C1 segment of cervical spinal cord (tissue), 14 donors: ENCODE measurements at places on chromosomes 1 and 21.
A peak's percentile ranks its signal among the peaks of the same experiment; 100 is the strongest.

DNA sequence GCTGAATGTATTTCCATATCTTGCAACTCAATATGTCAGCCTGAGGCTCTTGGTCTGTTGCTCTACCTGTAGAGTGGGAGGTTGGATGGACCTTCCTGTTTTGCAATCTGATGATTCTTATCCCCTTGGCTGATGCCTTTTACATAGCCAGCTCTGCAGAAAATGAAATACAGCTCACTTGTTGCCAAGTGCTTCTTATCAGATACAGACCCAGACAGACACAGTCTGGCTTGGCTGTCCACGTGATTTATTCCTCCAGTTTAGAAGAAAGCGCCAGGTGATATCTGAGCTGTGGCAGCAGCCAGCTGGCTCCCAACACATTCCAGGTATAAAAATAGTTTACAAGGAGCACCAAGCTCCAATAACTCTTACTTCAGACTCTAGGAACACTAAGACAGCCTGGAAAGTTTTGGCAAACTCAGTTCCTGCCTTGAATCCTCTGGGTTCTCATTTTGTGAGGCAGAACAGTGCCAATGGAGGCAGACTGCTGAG lies 479.2 kb upstream of the USP24 start:
- no peak for DNase-seq

- DNase-seq, result no peak
These were observed 579 bp upstream of the GTF2B start for GRCh38 chr1:88891951-88892340.

- no peak for DNase-seq
These were observed 157.8 kb downstream of the VPS13D start for GRCh38 chr1:12387641-12388040.

DNA sequence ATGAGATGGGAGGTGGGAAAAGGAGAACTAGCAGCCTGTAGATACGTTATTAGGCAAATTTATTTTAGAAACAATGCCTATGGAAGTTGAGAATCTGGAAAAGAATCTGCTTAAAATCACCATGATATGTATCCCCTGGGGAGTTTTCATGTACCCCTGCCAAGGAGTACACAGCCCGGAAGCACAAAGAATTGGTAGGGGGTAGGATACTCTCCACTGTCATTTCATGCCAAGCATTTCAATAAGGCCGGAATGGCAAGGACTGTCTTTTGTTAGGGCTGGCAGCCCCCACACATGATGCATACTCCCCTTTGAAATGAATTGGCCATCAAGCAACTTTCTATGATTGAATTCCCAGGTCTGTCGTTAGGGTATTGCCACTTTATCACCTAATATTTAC lies 111.5 kb upstream of the APP start:
- DNase-seq, result no peak

GRCh38 chr1:68132426-68133130 lies 82.2 kb upstream of the DIRAS3 start:
- DNase-seq, result no peak

DNA sequence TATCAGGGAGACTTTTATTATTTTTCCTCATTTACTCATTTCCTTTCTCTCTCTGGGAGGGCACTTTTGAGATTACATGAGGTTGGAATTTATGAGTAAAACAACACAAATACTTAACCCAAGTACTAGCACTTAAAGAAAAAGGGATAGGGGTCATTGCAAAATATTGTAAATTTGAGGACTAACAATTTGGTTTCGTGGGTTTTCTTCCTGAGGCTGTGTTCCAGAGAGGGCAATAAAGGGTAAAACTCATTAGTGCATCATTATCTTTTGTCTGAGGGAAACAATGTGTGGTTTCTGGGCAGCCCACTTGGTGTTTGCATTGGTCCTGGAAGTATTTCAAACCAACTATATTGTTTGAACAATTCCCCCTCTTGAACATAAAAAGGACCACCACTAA lies 96.5 kb downstream of the GREM2 start:
- no peak for DNase-seq

GRCh38 chr1:234067581-234068337 lies 163.3 kb downstream of the SLC35F3 start:
- no peak for DNase-seq

DNA sequence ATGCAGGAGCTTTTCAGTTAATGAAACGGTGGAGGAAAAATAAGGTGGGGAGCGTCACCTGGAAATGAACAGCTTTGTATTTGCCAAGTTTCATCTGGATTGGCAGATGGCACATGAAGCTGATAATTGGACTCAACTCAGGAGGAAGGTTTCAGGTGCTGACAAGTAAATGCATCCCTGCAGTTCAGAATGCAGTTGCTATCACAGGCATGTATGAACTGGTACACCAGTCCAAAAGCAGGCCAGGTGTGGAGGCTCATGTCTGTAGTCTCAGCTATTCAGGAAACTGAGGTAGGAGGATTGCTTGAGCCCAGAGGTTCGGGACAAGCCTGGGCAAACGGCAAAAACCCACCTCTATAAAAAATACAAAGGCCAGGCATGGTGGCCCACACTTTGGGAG lies 15.5 kb downstream of the DEGS1 start:
- DNase-seq, result no peak

DNA sequence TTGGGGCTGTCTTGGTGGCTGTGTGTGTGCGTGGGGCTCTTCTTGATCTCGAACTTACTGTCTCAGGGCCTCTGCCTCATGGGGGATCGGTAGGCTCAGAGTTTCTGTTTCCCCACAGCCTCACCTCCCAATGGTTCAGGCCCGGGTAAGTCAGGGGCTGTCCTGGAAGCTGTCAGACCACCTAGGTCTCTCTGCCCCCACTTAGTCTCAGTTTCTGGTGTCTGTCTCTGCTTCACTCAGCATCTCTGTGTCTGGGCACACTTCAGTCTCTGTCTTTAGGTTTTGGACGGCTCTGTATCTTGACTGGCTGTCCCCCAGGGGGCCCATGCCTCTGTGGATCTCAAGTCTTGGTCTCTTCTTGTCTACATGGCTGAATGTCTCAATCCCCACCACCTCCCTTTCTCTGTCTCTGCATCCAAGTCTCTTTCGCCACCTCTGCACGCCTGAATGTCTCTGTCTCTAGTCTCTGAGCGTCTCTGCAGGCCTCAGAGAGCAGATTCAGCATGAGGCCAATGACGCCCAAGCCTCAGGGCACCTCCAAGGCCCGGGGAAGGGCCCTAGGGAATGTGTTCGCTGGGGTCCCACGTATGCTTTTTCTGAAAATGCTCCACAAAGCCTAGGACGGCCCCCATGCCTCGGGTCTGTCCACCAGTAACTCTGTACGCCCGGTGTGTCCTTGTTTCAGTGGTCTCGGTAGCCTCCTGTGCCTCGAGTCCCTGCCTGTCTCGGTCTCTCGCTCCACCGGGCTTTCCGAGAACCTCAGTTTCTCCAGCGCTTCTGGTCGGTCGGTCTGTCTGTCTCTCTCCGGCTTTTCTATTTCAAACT lies 818 bp downstream of the FHL3 start:
- no peak for DNase-seq

GRCh38 chr1:32180186-32181060 lies 948 bp downstream of the TXLNA start:
- peak; percentile 55 for DNase-seq

DNA sequence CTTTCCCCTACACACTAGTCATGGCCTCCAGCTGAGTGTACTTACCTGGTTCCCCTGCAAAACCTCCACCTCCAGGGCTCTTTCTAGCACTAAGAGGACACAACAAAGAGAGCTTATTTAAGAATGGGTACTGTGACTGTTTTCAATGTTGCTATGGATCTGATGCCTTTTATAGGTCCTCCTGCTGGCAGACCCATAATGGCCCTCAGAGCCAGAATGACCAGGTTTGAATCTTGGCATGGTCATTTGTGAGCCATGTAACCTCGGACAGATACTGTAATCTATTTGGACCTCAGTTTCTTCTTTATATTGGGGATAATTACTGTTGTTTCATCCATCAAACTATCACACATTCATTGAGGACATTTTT lies 137.6 kb upstream of the USP24 start:
- no peak for DNase-seq

DNA sequence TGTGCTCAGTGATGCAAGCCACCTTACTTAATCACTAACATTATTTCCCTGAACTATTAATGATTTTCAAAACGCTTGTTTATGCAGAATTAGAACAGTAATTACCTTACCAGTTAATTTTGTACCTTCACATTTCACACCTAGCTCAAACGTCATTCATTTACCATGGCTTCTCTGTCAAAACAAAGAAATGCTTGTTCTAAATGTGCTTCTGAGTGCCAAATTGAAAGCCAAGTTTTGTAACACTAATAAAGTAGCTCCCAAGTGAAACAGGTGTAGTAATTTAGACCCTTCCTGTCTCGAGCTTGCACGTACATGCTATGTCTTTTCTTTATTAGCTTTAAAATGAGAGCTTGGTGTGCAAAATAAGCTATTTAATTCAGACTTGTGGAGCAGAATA lies 533.7 kb upstream of the PKN2 start:
- DNase-seq, result no peak

- DNase-seq, result peak; percentile 38
These were observed 38.2 kb downstream of the SLC2A7 start for GRCh38 chr1:8987881-8988617.

DNA sequence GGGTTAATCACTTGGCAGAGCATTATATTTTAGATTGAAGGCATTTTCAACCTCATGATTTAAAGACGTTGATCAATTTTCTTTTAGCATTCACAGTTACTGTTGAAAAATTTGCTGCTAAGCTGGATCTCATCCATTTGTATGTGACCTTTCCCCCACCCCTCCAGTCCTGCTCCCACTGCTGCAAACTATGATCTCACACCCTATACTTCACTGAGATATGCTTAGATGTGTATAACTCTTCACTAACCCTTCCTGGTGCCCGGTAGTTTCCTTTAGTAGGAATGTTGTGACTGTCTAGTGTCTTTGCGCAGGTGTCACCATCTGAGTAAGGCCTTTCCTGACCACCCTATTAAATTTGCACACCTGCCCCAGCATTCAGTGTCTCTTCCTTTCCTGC lies 67.0 kb upstream of the C1orf21 start:
- no peak for DNase-seq

- DNase-seq, result no peak
These were observed 135.2 kb upstream of the RUNX3 start for GRCh38 chr1:25065321-25065721.

DNA sequence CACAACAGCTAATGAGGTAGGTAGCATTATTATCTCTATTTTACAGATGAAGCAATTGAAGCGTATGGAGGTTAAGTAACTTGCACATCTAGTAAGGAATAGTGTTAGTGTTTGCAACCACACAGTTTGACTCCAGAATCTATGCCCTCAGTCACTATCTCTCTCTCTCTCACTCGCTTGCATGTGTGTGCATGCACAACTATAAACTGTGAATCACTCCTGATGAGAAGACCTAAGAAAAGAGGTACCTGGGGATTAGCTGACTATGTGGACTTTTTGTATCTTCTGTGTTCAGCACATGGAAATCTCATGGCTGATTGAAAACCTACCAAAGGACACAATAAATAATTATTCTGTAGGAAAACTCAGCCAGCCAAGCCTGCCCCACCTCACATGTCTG lies 295.5 kb downstream of the BRINP2 start:
- no peak for DNase-seq

DNA sequence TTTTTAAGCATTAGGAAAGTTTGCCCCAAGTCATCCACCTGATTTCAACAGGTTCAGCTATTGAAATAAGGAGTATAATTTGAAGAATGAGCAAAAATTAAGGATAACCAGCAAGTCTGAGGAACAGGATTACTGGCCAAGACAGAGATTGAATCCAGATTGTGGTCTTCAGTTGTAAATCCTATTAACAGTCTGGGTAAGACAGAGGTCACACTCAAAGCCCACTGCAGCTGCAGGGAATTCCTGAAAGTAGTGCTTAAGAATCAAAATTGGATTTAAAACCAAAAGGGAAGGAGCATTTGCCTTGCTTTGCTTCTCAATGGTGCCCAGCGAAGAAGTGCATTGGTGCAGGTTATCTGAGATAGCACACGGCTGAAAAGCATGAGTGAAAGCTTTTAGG lies 6.4 kb upstream of the LORICRIN start:
- no peak for DNase-seq

DNA sequence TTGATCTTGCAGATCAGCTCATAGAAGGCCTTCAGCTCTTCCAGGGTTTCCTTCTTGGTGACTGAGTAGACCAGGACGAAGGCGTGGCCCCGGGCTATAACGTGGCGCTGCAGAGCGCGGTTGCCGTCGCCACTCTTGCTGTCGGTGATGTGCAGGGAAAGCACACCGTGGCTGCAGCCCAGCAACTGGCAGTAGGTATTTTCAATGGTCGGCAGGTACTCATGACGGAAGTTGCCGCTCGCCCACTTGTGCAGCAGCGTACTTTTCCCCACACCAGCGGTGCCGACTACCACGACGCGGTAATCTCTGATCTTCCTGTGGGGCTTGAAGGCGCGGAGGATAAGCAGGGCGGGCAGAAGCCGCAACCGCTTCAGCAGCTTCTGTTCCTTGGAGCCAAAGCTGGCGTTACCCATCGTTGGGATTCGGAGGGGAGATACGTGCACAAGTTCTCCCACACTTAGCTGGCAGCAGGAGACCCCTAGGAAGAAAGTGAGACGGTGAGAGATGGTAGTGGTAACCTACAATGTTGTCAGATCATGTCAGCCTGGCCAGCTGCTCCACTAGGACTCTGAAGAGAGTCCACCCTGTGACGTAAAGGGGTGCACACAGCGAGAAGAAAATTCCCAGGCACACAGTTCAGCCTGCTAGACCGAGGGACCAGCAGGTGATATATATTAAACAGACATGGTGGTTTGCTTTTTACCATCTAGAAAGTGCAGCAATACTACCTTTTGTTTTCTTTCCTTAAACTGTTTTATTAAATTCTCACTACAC lies 3.4 kb downstream of the DIRAS3 start:
- DNase-seq, result no peak

DNA sequence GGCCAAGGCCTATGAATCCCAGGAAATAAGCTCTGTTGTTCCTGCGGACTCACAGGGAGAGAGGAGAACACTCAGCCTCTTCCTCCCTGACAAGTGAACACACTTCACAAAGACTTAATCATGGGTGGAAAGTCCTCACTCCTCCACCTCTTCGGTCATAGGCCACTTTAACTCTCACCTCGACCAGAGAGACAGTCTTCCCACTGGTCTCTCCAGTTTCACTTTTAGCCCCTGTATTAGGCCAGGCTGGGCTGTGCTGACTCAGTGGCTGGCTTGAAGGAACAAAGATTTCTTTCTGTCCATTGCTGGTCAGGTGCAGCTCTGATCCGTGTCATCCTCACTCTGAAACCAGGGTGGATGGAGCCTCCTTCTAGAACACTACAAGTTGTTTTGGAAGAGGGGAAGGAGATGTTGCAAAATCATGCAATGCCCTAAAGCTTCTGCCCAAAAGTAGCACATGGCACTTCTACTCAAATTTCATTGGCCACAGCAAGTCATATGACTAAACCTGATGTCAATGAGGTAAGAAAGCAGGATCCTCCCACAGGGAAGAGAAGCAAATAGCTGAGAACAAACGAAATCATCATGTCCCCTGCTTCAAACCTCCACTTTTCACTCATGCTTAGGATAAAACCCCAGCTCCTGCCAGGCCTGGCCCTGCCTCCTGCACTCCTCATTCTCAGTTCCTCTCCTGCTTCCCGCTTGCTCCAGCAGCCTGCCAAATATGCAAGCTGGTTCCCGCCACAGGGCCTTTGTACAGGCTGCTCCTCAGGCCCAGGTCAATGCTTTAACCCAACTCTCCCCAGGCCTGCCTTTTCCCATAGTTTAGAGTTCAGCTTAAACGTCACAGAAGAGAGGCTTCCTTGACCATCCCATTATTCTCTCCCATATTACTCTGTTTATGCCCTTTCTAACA lies 150.5 kb upstream of the RUNX3 start:
- no peak for DNase-seq

GRCh38 chr1:31944205-31945089 lies 6.3 kb upstream of the PTP4A2 start:
- DNase-seq, result no peak
